Activated T-helper 1 cell treated with anti-CD3 and anti-CD28 coated beads, Interleukin-2, amount 50 U/mL, for 16 hours (primary cell): ENCODE measurements at places on chromosomes 7 and 10.
A peak's percentile ranks its signal among the peaks of the same experiment; 100 is the strongest.

DNA sequence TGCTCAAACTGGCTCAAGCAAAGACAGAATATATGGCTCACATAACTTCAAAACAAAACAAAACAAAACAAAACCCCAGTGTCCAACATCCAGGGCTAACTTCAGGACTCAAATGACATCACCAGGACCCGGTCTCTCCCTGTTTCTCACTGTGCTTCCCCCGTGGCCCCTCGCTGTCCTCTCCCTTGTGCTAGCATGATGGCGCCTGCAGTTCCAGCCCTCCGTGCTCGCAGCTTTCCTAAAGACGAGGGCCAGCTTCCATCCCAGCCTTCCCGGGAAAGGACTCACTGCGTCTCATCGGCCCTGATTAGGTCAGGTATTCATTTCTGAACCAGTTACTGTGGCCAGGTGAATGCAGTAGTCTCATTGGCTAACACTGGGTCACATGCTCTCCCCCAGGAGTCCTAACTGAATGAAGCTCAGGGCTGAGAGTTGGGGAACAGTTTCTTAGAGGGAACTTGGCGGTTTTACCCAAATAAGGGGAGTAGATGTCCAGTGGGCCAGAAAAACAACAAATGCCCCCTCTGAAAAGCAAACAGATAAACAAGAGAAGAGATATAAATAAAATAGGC is 33.0 kb upstream of the CTBP2 start:
- no peak for DNase-seq

- DNase-seq = no peak
These were observed 63.6 kb upstream of the IFRD1 start for GRCh38 chr7:112386619-112387018.

GRCh38 chr10:96325719-96326373 is 21.6 kb downstream of the DNTT start:
- DNase-seq = no peak

DNA sequence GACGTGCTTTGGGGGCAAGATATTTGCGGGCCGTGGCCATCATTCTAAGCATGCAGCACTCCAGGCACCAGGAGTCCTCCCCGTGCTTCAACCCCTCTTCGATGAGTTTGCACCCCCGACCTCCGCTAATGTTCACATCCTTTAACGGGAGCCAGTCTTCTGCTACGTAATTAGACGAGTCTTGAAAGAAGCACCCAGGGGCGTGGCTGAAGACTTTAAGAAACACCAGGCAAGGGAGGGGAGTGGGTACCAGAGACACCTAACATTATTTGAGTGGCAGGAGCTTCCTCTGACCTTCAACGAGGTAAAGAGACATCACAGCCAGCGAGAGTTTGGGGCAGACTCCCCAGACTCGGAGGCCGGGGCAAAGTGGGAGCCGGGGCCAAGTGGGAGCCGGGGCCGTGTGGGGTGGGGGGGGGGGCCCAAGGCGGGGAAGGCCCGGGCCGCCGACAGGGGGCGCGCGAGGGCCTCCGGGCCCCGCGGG is 31.1 kb upstream of the TOMM7 start:
- no peak for DNase-seq

- DNase-seq = no peak
These were observed 40.4 kb downstream of the PDIA4 start for GRCh38 chr7:148987751-148988512.

- DNase-seq = no peak
These were observed 118.2 kb upstream of the CCDC6 start for GRCh38 chr10:60024506-60024905.

- DNase-seq = no peak
These were observed 839.9 kb downstream of the CCSER2 start for GRCh38 chr10:85168243-85168642.

DNA sequence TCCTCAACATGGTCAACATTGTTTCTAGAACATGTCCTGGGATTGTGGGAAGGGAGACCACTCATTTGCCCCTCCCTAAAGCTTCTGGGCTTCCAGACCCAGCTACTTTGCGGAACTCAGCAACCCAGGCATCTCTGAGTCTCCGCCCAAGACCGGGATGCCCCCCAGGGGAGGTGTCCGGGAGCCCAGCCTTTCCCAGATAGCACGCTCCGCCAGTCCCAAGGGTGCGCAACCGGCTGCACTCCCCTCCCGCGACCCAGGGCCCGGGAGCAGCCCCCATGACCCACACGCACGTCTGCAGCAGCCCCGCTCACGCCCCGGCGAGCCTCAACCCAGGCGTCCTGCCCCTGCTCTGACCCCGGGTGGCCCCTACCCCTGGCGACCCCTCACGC is at the start of gene EPO:
Gene EPO, plus strand, starts transcription at position 190 of the 392 bp plus-strand sequence. CDS start 513 bp downstream, outside the sequence.
- no peak for DNase-seq

GRCh38 chr10:122541541-122542002 is 19.0 kb upstream of the DMBT1 start:
- no peak for DNase-seq

GRCh38 chr7:563629-564170 is 44.1 kb upstream of the PDGFA start:
- DNase-seq = no peak

DNA sequence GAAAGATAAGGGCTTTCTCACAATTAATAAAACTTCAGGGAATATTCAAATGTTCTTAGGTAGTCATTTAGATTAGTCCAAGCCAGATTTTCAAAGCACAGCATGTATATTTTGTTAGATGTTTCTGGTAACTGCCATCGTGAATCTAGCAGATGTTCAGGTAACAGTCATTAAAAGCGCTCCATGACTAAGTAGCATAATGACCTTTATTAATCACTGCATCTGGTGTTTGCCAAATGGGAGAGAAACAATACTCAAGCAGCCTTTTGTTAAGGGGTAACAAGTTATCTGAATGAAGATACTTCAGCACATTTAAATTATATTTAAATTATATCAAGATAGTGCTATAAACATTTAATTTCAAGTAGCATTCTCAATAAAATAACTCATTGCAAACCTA is 47.5 kb downstream of the USP6NL start:
- DNase-seq = no peak

DNA sequence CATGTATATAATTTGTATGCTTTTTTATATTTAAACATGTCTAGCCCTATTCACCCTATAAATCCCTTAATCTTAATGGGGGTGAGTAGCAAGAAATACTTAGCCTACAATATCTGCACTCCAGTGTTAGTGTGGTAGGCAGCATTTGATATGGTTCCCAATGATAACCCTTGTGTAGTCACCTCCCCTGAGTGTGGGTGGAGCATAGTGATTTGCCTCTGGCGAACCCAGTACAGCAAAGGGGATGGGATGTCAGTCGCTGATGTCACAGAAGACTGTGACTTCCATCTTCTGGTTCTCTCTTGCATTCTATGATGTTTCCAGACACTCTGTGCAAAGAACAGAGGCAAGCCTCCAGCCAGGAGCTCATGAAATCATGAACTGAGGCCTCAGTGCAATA is 211.2 kb downstream of the CRPPA start:
- DNase-seq = no peak

DNA sequence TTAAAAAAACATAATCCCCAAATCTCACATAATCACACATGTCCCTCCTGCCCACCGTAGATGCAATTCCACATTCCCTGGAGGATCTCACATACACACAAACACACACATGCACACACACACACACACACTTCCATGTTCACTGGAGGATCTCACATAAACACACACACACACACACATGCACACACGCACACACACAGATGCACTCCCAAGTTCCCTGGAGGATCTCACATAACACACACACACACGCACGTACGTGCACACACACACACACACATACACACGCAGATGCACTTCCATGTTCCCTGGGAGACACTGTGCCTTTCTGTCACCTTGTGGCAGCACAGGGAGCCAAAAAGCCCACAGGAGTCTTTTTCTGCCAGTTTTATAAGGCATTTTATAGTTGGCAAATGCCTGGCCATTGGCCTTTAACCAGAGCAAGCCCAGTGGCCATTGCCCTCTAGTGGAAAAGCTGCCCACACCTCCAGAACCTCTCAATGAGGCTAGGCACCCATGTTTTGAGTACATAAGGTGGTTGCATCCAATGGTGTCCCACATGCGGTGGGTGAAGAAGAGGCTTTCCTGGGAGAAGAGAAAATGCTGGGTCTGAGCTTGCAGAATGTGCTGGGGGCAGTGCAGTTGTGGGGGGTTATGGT is 115.4 kb upstream of the ACBD5 start:
- DNase-seq = no peak

DNA sequence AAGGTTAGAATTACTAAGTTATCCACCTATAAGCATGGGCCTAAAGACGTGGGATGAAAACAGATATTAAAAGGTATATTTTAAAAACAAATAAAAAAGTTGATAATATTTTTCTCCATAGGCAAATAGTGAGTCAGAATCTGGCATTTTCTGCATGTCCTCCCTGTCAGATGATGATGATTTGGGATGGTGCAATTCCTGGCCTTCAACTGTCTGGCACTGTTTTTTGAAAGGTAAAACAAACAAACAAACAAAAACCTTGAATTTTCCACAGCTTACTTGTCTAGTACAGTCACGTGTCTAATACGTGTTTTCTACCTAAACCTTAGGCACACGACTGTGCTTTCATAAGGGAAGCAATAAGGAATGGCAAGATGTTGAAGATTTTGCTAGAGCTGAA is 17.4 kb downstream of the HBP1 start:
- DNase-seq = no peak

- no peak for DNase-seq
These were observed 166.9 kb upstream of the WDR11 start for GRCh38 chr10:120684226-120684625.

- no peak for DNase-seq
These were observed 4.4 kb downstream of the UNC5B start for GRCh38 chr10:71216751-71217265.

DNA sequence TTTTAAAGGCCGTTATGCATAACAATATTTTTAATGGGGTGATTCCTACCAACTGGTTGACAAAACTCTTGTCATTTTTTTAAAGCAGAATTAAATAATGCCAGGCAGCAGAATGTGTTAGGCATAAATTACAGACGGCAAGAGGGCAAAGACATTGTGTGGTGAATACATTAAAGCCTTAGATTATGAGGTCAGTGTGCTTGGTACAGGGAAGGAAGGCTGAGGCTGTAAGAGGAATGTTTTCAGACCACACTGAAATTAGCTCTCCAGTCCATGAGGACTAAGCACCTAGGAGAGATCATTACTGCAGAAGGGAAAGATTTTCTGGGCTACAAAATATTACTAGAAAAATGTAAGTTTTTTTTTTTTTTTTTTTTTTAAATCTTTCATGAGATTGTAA is 312.8 kb upstream of the PRKCQ start:
- DNase-seq = no peak

DNA sequence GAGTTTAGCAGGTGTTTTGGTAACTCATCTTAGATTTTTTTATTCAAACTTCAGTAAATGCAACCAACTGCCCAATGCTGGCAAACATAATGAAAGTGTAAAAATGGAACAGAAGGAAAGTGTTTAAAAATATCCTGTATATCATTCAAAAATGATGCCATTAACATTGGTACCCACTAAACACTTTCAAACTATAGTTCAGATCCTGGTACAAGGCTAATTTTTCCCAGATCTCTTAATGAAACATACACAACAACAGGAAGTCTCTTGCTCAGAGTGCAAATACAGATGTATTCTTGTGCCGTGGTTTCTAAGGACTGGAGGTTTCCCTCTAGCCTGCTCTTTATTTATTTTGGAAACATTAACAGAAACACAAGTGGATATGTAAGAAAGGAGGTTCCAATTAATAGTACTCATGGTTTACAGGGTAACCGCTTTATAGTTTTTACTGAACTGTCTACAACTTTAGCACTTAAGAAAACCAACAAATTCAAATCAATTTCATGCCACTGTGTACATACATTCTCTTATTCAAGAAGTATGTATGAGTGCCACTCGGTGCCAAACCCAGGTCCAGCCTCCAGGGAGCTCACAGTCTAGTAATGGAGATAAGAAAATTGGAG is 176.0 kb upstream of the AKR1E2 start:
- DNase-seq = no peak

DNA sequence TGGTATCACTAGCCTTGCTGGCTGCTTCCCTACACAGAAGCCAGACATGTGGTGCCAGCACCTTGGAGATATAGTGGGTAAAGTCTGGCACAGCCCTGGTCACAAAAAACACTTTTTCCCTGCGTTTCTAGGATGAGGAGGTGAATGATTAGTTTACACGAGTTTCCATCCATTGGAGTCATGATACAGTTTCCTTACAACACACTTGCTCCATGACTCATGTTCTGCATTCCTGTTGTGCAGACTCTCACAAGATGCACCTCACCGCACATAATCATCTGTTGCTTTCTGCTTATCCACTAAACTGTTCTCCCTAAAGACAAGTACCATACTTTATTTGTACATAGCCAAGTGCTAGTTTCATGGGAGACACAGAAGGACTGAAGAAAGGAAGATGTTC is 747.1 kb upstream of the GALNT17 start:
- DNase-seq = no peak

DNA sequence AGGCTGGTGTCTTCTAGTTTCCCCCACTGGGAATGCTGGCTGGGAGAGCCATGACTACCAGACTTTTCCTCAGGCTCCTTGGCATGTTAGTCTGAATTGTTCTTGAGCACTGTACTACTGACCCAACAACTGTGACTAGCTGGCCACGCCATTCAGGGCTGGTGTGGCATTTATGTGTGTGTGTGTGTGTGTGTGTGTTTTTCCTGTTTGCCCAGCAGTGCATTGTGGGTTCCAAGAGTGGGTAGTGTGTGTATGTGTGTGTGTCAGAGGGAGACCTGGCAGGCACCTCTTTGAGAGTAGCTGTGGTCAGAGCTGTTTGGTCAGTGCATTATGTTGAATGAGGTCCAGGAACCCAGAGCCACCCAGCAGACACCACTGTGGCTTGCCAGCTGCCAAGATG is 9.2 kb downstream of the PCBD1 start:
- no peak for DNase-seq

GRCh38 chr10:133335246-133336117 is 1.2 kb downstream of the CALY start:
- DNase-seq = peak; percentile 62

GRCh38 chr7:123155571-123155970 is 44.2 kb downstream of the SLC13A1 start:
- no peak for DNase-seq

DNA sequence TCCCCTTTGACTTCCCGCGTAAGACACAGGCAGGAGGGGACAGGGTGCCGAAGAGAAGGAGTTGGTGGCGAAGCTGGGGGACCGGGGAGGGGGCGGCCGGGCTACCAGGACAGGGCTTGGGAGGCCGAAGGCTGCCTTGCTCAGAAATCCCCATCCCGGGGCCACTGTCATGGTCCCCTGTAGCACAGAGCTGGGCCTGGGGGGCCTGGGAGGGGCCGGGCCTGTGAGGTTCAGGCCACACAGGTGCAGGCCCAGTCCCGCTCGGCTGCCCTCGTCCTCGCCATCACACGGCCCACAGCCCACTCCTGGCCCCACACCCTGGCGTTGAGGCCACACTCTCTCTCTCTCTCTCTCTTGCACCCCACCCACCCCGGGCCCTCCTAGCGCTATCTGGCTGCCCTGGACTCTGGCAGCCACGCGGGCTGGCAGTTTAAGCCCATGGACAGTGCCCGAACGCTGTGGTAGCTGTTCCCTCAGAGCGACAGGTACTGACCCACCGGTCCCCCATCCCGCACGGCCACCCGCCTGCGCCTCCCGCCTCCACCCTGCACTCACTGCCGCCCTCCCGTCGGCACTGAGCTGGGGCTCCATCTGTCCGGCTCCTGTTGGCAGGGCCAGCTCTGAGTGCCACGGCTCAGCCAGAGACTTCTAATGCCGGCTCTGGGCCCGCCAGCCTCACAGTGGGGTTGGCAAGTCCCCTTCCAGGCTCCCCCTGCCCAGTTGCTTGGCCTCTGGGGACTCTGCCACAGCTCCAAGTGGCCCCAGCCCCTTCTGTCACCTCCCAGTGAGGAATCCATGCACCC is 28.0 kb downstream of the TTYH3 start:
- DNase-seq = no peak
